ENCODE measurements at places on chromosomes 3 and 15. TPM values are rescaled to one million over a fixed set of nuclear protein-coding genes. Genes with fewer than 3 reads are reported as not detected.

The GOLGA6A gene
- total RNA-seq = 0.05 TPM

The SMCO1 gene
- total RNA-seq = not detected

The SAMMSON gene
- total RNA-seq = not detected

The GOLGA6D gene
- not detected for total RNA-seq

The PHLDB2 gene
- total RNA-seq = 109 TPM

The C3orf70 gene
- under 0.01 TPM for total RNA-seq

The HIGD2B gene
- total RNA-seq = 0.15 TPM

The CYP11A1 gene
- total RNA-seq = 0.20 TPM

The MBNL1 gene
- total RNA-seq = 110 TPM

The NR1I2 gene
- total RNA-seq = 0.20 TPM

The ACTRT3 gene
- total RNA-seq = 12.3 TPM

The AEN gene
- total RNA-seq = 58.3 TPM

The SLC12A8 gene
- 28.3 TPM for total RNA-seq

The FAM240A gene
- not detected for total RNA-seq

The CGNL1 gene
- 6.9 TPM for total RNA-seq

The LRRC2 gene
- 0.17 TPM for total RNA-seq

The MOBP gene
- not detected for total RNA-seq

The SCAPER gene
- total RNA-seq = 11.7 TPM

The OR5H1 gene
- not detected for total RNA-seq

The AHSG gene
- not detected for total RNA-seq

The CLDND1 gene
- 160 TPM for total RNA-seq

The SCAANT1 gene
- total RNA-seq = not detected

The LRRN1 gene
- 3.3 TPM for total RNA-seq

The WDR93 gene
- 1.2 TPM for total RNA-seq

The HTR3E gene
- not detected for total RNA-seq

The TEX264 gene
- 47.2 TPM for total RNA-seq

The MYO5C gene
- 18.3 TPM for total RNA-seq

The ATP2B2 gene
- not detected for total RNA-seq

The FANCD2OS gene
- not detected for total RNA-seq

The CLRN1 gene
- not detected for total RNA-seq

The NDN gene
- total RNA-seq = 26.4 TPM

The NOX5 gene
- not detected for total RNA-seq

The ZMYND10 gene
- total RNA-seq = 4.7 TPM

The CELSR3 gene
- 2.7 TPM for total RNA-seq

Measured in renal cortical epithelial cell (primary cell).